ENCODE measurements at places on chromosomes 3 and 15.

- DNase-seq: no peak
Measured at GRCh38 chr3:12004741-12005513, 739 bp downstream of the SYN2 start.

GRCh38 chr3:107117156-107117555, 260.1 kb upstream of the CCDC54 start:
- no peak for DNase-seq

DNA sequence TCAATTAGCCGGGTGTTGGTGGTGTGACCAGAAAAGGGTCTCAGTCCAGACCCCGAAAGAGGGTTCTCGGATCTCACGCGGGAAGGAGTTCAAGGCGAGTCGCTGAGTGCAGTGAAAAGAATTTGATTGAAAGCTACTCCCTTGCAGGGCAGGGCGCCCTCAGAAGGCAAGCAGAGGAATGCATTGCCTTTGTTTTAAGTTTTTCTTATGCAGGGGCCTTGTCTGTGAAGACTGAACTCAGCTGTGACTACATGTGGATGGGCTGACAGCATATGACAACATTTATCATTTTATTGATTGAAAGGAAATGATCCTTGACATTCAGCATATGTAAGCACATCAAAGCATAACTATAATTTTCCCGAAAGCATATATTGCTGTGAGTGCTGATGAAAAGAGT, 11.8 kb downstream of the CPN2 start:
- no peak for DNase-seq

DNA sequence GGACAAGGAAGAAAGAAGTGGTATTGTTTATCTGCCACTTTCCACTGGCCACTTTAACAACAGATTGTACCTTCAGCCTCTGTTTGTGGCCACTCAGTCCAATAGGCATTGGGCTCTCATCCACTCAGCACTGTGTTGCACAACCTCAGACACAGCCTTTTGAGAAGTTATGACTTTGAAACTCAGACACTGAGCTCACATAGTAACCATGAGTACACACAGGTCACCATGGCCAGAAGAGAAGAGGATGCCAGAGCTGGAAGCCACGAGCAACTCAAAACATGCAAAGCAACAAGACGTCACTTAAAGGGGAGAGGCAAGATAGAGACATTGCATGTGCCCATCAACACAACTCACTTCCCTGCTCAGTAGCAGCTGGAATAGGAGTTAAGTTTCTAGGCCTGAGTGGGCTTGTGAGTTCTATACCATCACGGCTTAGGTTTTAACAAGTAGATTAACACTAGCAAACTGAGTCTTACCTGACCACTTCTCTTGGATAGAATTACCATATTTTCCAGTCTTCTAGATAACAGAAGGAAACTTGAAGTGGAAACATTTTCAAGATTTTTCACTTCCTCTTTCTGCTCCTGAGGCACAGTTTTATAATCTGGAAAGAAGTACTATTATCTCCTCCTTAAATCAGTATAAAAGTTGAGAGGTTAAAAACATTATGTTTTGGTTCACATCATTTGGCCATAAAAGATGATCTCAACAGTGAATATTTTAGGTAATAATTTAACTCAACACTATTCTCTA, 103.5 kb downstream of the IMPG2 start:
- no peak for DNase-seq

- no peak for DNase-seq
Measured at GRCh38 chr3:32414522-32415202, 23.0 kb downstream of the CMTM7 start.

GRCh38 chr3:75938921-75939320, 153.6 kb upstream of the ZNF717 start:
- no peak for DNase-seq

GRCh38 chr3:116046350-116046749, 398.9 kb downstream of the LSAMP start:
- no peak for DNase-seq

DNA sequence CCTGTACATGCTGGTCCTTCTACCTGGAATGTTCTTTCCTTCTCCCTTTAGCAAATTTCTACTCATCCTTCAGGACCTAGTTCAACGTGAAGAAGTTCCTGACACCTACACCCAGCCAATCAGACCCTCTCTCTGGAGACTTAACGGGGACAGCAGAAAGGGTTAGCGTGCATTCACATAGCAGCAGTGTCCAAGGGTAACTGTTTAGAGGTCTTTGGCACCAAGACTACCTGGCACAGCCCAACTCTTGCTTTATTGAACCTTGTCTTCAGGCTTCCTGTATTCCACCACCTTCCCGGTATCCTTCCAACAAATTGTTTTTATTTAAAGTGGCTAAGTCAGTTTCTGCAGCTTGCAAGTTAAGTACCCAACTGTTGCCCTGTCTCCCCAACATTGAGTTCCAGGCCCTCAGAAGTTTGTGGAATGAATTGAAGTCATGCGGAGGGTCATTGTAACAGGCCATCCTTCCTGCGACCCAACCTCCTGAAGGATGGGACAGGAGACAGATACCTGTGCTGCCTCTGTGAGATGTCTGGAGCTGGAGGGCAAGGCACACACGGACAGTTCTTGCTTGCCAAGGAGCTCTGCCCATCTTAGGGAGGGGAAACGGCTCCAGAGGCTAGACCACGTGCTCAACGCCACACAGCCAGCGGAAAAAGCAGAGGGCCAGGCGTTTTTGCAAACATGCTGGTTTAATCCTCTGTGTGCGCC, 14.4 kb upstream of the WNT7A start:
- DNase-seq: no peak

GRCh38 chr15:64092864-64093626, 593 bp downstream of the CIAO2A start:
- DNase-seq: no peak

GRCh38 chr3:40211579-40211978, 97.9 kb upstream of the EIF1B start:
- no peak for DNase-seq

- no peak for DNase-seq
Measured at GRCh38 chr15:90221246-90221900, 12.4 kb downstream of the CIB1 start.

DNA sequence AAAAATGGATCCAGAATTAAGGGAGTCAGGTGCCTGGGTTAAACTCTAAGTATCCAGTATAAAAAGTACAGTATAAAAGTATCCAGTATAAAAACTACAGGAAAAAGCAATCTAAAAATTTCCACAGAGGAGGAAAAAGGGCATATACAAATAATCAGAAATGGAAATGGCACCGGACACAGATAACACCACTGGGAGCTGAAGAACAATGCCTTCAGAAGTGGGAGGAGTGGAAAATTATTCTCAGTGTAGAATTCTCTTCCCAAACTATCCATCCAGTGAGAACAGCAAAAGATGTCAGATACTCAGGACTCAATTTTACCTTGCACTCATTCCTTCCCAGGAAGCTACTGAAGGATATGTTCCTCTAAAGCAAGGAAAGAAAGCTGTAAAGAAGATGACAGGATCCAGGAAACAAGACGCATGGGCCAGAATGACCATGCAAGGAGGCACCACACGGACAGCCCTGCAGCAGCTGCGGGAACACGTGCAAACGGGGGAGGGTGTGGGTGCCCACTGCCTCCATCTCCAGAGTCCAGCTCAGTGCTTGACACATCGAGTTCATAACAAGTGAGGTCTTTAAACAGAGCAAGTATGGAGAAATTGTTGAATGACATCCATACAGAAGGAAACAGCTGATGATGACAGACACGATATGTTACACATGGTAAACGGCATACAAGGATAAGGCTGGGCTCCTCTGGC, 68.5 kb downstream of the CHSY1 start:
- no peak for DNase-seq
